ENCODE measurements at places on chromosomes 7 and 10. TPM values are rescaled to one million over a fixed set of nuclear protein-coding genes. Genes with fewer than 3 reads are reported as not detected.

Gene CDK14
- 0.92 TPM for total RNA-seq

GRCh38 chr10:48454302-48455054, 148.0 kb downstream of the MAPK8 start:
- DNase-seq: no peak
- H3K4me3 ChIP-seq: no peak overlapping the region
- H3K36me3 ChIP-seq: no peaks in the 10 kb centered on the region
- no peak overlapping the region for H3K27ac ChIP-seq

- no peak overlapping the region for H3K27ac ChIP-seq
- H3K4me1 ChIP-seq: no peaks in the 10 kb centered on the region
- no peaks in the 10 kb centered on the region for H3K27me3 ChIP-seq
- no peak overlapping the region for H3K4me3 ChIP-seq
- no peak for DNase-seq
- no peaks in the 10 kb centered on the region for H3K36me3 ChIP-seq
Measured at GRCh38 chr10:2460812-2461211, 606.5 kb upstream of the PFKP start.

Gene CAV1
- 1.4 TPM for total RNA-seq

Gene THNSL1
- 10.7 TPM for total RNA-seq

Gene NUTM2E
- not detected for total RNA-seq

DNA sequence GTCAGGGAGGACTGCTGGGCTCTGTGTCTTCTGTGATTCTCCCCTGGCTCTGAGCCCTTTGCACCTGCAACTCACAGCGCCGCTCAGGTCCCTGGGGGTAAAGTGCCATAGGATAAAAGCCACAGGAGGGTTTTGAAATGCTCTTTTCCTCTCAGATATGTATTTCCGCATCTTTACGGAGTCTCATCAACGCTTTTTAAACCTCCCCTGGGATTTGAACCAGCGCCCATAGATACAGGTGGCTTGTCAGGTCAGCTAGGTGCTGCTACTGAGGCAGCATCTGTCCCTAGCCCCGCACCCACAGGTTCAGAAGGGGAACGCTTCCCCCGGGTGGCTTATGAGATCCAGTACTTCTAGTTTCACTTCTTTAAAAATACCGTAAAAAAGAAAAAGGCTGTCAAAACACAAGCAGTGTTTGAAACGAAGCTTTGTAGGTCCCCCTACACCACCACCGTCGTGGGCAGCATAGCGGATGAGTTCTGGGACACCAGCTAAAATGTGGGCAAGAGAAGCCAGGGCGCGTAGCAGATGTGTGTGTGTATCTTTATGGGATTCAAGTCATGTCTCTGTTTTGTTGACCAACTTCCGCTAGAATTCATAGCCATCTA, 173.5 kb downstream of the CUX1 start:
- peak; percentile 22 for DNase-seq
- peak overlapping the region; percentile 56 for H3K27ac ChIP-seq
- peaks cover 26% of the 10 kb centered on the region for H3K4me1 ChIP-seq
- H3K27me3 ChIP-seq: no peaks in the 10 kb centered on the region
- H3K36me3 ChIP-seq: no peaks in the 10 kb centered on the region
